Activated CD8-positive, alpha-beta T cell treated with anti-CD3 and anti-CD28 coated beads for 36 hours (primary cell): ENCODE measurements at places on chromosomes 3 and 15. TPM values are rescaled to one million over a fixed set of nuclear protein-coding genes. Genes with fewer than 3 reads are reported as not detected.

The DLEC1 gene
- 0.36 TPM for total RNA-seq

The ISLR2 gene
- total RNA-seq: not detected

The SAMD7 gene
- total RNA-seq: not detected

The COL6A6 gene
- total RNA-seq: not detected

The ZIC4 gene
- not detected for total RNA-seq

The TP63 gene
- 0.07 TPM for total RNA-seq

The C3orf52 gene
- total RNA-seq: 3.3 TPM

The XCR1 gene
- not detected for total RNA-seq

The IL20RB gene
- 1.0 TPM for total RNA-seq

The ZNF662 gene
- total RNA-seq: 3.2 TPM

The WDR49 gene
- 0.29 TPM for total RNA-seq

The C3orf85 gene
- not detected for total RNA-seq

The UBXN7 gene
- total RNA-seq: 58.4 TPM

The SCN11A gene
- total RNA-seq: not detected

The DUOXA2 gene
- not detected for total RNA-seq

The OSTN gene
- not detected for total RNA-seq

The ZKSCAN7 gene
- total RNA-seq: 4.7 TPM

The ADIPOQ gene
- not detected for total RNA-seq

The TMEM108 gene
- total RNA-seq: not detected

The MLF1 gene
- 1.4 TPM for total RNA-seq

The PARP9 gene
- total RNA-seq: 17.8 TPM

The TTLL13 gene
- total RNA-seq: 1.1 TPM

The CDCP1 gene
- total RNA-seq: 0.32 TPM

The RBP2 gene
- not detected for total RNA-seq

The SLC28A2 gene
- total RNA-seq: not detected

The AHSG gene
- not detected for total RNA-seq

The SERPINI2 gene
- not detected for total RNA-seq
